SJSA1 (cell line): ENCODE measurements at places on chromosomes 2 and 18. TPM values are rescaled to one million over a fixed set of nuclear protein-coding genes. Genes with fewer than 3 reads are reported as not detected.

RNMT gene
- 14.7 and 16.8 TPM in 2 replicates for total RNA-seq

DNA sequence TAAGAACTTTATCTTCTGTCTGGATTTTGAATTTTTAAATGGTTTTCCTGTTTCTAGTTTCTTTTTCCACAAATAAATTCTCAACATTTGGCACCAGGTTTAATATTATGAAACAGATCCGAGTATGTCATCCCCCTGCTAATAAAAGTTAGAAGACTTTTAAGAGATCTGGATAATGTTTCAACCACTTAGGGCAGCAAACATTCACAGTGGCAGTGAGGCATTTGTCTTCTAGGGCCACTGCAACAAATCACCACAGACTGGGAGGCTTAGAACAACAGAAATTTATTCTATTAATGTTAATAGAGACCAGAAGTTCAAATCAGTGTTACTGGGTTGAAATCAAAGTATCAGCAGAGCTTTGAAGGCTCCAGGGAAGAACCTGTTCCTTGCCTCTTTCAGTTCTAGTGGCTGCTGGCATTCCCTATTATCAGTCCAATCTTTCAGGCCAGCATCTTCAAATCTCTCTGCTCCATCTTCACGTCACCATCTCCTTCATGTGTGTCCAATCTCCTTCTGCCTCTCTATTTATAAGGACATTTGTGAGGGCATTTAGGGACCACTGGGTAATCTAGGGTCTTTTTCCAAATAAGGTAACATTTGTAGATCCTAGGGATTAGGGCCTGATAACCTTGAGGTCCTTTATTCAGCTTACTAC is 23.4 kb downstream of the ACSL3 start:
- H3K4me3 ChIP-seq = no peak overlapping the region
- peaks cover 15% of the 10 kb centered on the region for H3K4me1 ChIP-seq
- no peak overlapping the region for H3K27ac ChIP-seq

- no peak for DNase-seq
- peaks cover 25% of the 10 kb centered on the region for H3K27me3 ChIP-seq
- peaks cover 33% of the 10 kb centered on the region for H3K4me1 ChIP-seq
- no peak overlapping the region for H3K4me3 ChIP-seq
- no peaks in the 10 kb centered on the region for H3K36me3 ChIP-seq
Measured at GRCh38 chr18:49563130-49563540, 1.3 kb downstream of the LIPG start.

VWA3B gene
- total RNA-seq = not detected in 2 replicates

GRCh38 chr2:143847257-143847656 is 672.7 kb downstream of the ZEB2 start:
- no peaks in the 10 kb centered on the region for H3K4me1 ChIP-seq
- DNase-seq = no peak
- no peaks in the 10 kb centered on the region for H3K36me3 ChIP-seq
- H3K27me3 ChIP-seq = no peaks in the 10 kb centered on the region
- no peak overlapping the region for H3K27ac ChIP-seq

DNA sequence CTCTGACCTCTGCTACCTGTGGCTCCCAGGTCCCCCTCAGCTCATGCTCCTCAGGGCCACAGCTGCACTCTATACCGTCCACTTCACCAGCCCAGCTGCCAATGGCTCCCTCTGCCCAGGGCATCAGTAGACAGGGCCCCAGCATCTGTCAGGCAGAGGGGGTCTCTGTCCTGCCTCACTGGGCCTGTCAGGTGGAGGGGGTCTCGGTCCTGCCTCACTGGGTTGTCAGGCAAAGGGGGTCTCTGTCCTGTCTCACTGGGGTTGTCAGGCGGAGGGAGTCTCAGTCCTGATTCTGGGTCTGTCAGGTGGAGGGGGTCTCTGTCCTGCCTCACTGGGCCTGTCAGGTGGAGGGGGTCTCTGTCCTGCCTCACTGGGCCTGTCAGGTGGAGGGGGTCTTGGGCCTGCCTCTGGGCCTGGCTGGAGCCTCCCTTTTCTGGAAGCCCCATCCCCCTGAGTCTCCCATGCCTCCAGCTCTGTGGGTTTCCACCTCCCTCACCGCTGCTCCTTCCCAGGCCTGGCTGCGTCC is 19.9 kb downstream of the SNORC start:
- H3K36me3 ChIP-seq = no peaks in the 10 kb centered on the region
- H3K27ac ChIP-seq = no peak overlapping the region
- H3K27me3 ChIP-seq = no peaks in the 10 kb centered on the region
- no peak overlapping the region for H3K4me3 ChIP-seq
- H3K4me1 ChIP-seq = peaks cover 19% of the 10 kb centered on the region
- DNase-seq = peak; percentile 34
